Stimulated activated CD4-positive, alpha-beta T cell treated with anti-CD3 and anti-CD28 coated beads, Interleukin-1b, Interleukin-23, amount 100 ng/mL, for 1 hour (primary cell): ENCODE measurements at places on chromosomes 3 and 15.
A peak's percentile ranks its signal among the peaks of the same experiment; 100 is the strongest.

- no peak for DNase-seq
These were observed 34.7 kb downstream of the PPM1L start for GRCh38 chr3:160790726-160791125.

DNA sequence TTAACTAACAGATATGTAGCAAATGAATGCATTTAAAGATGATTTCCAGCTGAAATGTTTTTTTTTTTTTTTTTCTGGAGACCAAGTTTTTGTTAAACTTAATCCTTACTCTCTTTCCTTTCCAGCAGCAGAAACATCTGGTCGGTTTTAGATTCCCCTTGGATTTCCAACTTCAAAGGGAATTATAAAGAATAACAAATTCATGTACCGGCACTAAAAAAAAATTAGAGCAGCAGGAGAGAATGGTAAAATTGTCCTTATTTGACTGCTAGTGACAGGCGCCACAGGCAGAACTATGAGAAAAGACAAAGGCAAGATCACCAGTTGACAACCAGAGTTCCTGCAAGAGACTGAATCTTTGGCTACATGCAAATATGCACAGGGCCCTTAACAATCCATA lies 393.3 kb downstream of the TIGIT start:
- DNase-seq, result no peak

DNA sequence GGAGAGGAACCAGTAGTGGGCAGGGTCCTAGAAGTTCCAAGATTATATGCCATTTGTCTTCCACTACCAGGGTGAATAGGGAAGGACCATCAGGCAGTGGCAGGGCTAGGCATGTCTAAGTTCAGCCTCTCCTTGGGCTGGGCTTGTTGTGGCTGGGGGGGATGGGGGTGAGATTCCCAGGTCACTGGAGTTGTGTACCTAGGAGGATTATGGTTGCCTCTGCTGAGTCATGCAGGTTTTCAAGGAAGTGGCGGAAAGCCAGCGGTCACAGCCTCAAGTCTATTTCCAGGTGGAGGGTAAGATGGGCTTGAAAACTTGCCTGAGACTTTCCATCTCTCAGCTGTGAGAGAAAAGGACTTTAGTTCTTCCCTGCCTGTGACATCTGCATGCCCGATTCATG lies 1407.1 kb downstream of the SI start:
- no peak for DNase-seq

- DNase-seq, result no peak
These were observed 374.7 kb upstream of the TPRG1 start for GRCh38 chr3:188797045-188797444.

DNA sequence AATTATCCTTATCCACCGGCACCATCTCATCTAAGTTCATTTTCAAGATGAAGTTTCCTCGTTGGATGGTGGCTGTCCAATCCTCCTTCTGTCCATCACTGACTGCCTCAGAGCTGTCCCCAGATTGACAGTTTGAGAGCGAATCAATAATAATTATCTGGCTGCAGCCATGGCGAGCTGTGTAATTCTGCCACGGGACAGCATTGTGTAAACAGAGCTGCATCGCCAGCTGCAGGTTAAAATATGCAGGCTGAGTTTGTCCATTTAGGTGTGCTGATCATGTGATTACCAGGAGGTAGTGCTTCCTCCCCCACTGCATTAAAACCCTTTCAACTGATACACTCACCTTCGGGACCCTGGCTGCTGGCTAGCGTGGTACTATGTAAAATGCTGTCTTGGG lies 461.9 kb upstream of the ONECUT1 start:
- no peak for DNase-seq

DNA sequence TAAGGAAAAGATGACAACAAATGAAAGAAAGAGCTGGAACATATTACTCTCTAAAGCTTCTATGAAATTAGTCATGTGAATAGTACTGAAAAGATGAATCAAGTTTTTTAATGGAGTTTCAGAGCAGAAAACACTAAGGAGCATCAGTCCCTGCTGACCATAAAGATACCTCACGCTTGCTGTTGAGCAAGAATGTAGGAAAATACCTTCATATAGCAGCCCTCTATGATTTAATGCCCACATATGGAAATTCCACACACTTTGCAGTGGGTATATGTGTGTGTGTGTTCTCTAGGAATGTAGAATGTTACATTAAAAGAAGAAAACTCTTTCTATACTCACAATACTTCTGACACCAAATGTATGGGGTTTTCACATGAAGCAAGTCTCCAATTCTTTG lies 355.0 kb downstream of the ERC2 start:
- no peak for DNase-seq

- DNase-seq, result no peak
These were observed 311.5 kb upstream of the THBS1 start for GRCh38 chr15:39269352-39269751.

- no peak for DNase-seq
These were observed 2.5 kb upstream of the AQP9 start for GRCh38 chr15:58135511-58136174.

- DNase-seq, result no peak
These were observed 405.9 kb downstream of the NR2F2 start for GRCh38 chr15:96736384-96736783.

GRCh38 chr3:101942356-101942755 lies 93.0 kb downstream of the NFKBIZ start:
- DNase-seq, result no peak

DNA sequence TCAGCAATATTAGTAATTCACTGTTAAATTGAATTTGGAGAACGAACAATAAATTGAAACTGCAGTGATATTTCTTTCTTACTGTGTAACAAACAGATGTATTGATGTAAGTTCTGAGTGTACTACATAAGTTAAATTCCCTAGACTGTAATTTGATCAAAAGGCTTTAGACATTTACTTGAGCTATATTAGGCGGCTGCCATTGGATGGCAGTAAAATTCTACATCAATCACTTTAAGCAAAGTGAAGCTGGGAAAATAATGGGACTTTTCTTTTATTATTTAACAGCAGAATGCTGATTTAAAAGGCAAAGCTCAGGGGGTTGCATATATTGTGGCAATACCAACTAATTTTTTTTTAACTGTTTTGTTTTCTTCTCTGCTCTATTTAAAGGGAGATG lies 212.6 kb upstream of the PLSCR5 start:
- no peak for DNase-seq

DNA sequence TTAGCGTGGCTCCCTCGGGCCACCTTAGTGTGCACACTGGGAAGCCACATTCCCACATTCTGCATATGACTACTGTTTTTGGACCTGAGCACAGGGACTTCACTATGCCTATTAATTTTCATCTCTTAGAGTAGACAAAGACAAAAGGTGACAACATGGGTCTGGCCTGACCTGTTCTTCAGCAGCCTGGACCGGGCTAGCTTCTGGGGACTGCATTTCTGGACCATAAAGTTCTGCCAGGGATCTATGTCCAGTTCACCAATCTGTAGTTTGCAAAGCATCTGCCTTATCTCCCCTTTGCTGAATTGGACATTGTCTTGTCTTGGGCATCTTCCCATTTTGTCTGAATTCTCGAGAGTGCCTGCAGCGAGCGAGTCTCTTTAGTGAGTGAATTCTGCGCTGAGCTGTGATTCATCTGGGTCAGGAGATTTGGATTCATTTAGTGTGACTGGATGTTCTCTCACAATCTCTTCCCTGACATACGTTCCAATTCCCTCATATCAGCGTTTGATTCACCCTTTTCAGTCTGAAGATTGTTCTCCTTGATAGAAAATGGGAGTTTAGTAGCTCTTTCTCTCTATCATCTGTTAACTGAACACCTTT lies 112.2 kb upstream of the PLXNA1 start:
- DNase-seq, result no peak

DNA sequence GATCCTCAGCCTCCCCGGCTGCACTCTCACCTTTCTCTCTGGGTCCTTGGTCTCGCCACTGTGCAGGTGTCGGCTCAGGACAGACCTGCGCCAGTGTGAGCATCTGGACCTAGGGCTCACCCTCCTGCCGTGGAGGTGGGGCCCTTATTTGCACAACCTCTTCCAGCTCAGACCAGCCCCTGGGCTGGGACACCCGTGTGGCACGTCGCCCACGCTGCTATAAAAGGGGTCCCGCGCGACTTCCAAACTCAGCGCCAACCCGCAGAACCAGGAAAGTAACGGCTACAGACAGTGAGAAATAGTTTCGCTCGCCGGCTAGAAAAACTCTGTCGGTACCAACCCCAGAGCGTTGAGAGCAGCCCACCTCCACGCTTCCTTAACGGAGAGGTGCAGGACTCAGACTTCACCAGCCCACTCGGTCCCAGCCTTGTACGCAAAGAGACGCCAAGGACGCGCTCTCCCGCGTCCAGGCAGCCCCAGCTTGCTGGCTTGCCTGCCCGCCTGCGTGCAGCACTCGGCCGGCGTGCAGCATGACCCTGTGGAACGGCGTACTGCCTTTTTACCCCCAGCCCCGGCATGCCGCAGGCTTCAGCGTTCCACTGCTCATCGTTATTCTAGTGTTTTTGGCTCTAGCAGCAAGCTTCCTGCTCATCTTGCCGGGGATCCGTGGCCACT lies at the start of the genes DUOX2 and DUOXA2:
Gene DUOX2 (minus strand): TSS at position 97 of the 675 bp plus-strand sequence. CDS start 761 bp downstream, outside the sequence.
Gene DUOXA2 (plus strand): TSS at position 251 of the 675 bp plus-strand sequence. CDS start 280 bp downstream, at position 531.
- DNase-seq, result no peak

DNA sequence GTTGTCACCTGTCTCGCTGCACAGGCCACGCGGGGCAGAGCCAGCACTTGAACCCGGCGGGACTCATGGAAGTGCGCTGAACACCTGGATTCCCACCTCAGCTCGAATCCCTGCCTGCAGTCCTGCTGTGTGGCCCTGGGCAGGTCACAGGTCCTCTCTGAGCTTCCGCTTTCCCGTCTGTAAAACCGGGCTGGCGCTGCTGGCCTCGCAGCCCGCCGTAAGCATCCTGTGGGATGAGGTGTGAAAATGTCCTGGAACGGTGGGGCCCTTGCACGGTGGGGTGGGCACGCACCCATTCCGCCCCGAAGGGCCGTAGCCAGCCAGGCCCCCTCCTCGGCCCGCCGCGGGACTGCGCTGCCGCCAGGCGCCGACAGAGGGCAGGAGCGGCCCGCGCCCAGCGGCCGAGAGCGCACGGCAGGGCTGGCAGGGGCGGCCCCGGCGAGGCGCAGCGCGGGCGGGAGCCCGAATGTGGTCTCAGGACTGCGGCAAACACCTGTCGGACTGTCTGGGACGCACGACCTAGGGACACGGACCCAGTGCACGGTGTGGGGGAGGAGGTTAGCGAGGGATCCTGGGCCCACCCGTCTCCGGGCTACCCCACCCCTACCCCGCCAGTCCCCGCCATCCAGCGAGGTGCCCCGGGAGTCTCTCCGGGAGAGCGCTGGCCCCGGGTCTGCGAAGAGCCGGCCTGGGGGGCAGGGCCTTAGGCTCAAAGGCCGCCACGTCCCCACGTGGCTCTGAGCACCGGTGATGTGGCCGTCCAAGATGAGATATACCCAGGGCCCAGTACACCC lies 40.4 kb downstream of the DNAJB8 start:
- DNase-seq, result peak; percentile 47

GRCh38 chr3:2940062-2940461 lies 170.1 kb downstream of the IL5RA start:
- no peak for DNase-seq

- no peak for DNase-seq
These were observed 706.2 kb downstream of the TBL1XR1 start for GRCh38 chr3:176491084-176491483.

DNA sequence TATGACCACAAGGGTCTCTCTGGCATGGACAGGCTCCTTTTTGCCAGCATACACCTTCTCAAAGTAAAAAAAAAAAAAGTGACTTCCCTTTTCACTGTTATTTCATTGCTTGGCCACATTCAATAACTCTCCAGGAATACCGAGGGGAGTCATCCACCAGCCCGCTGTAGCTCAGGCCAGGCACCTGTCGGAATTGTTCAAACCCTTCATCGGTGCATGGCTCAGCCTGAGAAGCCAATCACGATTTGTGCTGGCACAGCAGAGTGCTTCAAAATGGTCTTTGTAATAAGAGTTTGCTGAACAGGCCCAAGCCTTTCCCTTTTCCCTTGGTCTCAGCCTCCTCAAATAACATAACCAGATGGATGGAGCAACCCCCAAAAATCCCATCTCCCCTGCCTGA lies 145.4 kb downstream of the PDZRN3 start:
- no peak for DNase-seq

DNA sequence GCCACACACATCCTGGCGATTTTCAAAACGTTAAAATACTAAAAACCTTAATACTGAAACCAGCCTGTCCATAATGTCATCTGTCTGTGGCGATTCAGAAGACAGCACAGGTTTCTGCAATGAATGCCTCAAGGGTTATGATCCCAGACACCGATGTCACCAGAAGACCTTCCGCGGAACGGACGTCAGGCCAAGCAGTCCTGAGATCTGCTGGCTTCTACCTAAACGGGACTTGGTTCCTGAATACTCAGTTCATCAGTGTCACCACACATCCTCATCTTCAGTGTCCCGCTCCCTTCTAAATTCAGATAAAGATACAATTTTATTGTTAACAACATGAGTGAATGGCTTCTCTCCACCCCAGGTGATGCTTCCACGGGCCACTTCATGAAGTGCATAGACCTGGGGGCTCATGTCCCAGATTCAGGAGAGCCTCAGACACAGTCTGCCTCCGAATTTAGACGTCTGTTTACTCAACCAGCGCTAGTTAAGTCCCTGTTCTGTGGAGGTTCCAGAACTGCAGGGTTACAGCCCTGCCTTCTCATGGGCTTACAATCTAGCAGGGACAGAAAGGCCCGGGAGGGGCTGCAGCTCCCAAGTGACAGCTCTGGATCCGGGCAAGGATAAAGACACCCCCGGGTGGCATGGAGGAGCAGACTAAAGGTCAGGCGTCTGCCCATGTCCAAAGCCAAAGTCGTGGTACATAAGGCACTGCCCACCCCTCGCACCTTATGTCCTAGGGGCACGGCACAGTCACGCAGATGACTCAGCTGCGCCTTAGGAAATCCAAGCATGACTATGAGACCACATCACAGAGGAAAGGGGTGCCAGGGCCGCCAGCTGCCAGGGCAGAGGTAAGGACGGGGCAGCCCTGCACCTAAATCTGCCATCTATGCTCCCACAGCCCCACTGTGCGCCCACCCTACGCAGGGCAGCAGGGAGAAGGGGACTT lies 75.9 kb downstream of the VGLL4 start:
- DNase-seq, result no peak

DNA sequence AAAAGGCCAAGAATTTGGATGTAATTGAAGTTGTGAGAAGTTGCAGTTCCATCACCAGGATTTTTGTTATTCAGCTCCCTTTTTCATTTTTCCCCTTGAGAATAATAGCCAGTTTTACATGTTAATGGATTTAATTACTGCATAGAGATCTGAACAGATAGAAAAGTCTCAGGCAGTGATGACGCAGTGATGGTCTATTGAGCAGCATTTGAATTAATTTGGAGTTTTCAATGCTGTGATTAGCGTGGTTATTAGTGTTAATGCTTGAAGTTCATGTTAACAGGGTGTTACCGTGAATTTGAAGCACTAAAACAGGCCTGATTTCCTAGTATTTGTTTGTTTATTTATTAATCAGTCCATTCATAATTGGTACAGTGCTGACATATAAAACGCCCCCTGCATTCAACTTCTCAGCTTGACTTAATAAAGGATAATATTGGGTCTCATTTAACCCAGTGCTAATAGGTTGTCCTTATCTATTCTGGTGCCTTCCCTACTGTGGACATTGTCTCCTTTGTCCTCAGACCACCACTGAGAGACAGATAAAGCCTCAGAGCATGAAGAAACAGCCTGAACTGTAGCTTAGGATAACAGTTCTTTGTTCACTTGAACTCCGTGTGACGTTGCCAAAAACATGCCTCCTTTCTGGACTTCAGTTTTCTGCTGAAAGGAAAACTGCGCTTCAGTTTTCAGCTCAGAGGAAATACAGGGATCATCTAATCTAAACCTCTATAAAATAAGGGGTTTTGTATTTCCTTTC lies 82.4 kb downstream of the RTP4 start:
- no peak for DNase-seq

- no peak for DNase-seq
These were observed 289.2 kb upstream of the CHRM5 start for GRCh38 chr15:33679061-33679460.
